ENCODE measurements at places on chromosomes 7 and 10.

- no peak for DNase-seq
Observed at GRCh38 chr7:131873581-131873980, 317.2 kb upstream of the PODXL start.

- no peak for DNase-seq
Observed at GRCh38 chr7:30193336-30193943, 58.7 kb downstream of the MTURN start.

DNA sequence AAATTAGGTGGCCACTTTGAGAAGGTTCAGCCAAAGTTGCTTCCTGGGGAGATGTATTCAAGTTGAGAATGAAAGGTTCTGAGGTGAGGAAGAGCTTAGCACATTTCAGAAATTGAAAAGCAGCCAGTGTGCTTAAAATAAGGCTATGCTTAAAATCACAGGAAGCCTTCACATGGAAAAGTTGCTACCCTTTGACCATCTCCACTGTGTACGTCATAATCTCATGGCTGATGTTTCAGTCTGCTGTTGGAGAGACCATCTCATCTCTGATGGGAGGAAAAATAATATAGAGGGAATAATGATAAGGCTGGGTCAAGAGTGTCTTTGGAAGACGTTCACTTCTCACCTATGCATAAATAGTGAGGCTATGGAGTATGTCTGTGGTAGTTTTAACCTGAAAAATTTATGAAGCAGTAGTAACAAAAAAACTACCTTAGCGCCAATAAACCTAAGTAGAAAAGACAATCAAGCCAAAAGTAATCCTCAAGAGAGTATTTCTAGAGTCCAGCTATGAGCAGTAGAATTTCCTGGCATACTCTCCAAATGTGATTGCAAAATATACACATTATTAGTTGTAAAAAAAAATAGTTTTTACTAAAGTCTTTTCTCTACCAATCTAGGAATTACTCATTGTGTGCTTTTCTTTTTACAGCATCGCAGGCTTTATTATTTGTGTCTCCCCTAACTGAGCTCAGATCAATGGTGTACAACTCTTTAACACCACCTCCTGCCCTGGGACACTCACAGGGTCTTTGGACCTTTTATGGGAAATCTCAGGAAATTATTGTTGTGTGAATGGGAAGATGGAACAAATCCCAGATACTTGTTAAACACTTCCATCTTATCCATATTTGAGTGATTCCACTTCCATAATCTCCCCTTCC, 435.2 kb upstream of the LRGUK start:
- DNase-seq, result no peak

- DNase-seq, result no peak
Observed at GRCh38 chr10:61673360-61673759, 10.6 kb downstream of the CABCOCO1 start.

GRCh38 chr10:96118604-96119450, 11.3 kb upstream of the ZNF518A start:
- no peak for DNase-seq

DNA sequence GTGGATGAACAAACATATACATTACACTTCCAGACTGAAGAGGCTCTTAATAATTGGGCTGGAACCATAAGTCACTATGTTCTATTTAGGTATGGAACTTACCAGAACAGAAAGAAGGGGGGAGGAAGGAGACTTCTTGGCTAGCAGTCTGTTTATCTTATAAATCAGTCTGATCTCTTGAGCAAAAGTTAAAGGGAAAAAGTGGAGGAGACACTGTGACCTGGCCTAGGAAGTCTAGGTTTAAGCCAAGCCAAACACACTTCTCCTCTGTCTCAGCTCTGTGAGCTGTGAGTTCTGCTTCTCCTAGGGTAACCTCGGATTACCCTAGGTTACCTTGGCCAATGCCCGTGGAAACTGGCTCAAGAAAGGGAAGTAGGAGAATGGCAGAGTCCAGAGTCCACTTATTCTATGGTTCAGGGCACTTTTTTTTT, 95.2 kb downstream of the PFKFB3 start:
- DNase-seq, result no peak

GRCh38 chr7:98460902-98461301, 60.0 kb upstream of the BAIAP2L1 start:
- no peak for DNase-seq

GRCh38 chr10:131625041-131625440, 275.8 kb upstream of the PPP2R2D start:
- no peak for DNase-seq

GRCh38 chr7:65239707-65240352, 133.8 kb upstream of the ZNF92 start:
- DNase-seq, result no peak

DNA sequence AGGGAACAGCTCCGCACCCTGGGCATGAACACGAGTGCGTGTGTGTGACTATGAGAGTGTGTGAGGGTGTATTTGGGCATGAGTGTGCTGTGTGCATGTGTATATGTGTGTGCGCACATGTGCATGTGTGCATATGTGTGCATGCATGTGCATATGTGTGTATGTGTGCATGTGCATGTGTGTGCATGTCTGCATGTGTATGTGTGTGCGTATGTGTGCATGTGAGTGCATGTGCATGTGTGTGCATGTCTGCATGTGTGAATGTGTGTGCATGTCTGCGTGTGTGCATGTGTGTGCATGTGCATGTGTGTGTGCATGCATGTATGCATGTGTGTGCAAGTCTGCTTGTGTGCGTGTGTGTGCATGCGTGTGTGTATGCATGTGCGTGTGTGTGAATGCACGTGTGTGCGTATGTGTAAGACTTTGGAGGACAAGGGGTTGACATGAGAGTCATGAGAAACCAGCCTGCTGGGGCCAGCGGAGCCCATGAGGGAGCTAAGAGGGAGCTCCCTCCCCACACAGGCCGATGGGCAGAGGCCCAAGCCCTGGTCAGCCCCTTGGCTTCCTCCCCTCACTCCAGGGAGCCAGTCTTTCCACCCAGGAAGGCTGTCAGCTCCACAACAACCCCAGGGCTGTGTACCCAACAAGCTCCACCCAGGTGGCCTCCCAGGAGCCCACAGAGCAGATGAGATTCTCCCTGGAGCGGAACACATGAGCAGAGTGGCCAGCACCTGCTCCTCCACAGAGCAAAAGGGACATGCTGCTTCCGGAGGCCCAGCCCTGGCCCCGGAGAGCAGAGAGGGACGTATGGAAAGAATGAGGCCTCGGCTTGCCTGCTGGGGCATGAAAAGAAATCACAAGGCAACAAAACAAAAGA, 142.5 kb upstream of the PPP2R2D start:
- no peak for DNase-seq

DNA sequence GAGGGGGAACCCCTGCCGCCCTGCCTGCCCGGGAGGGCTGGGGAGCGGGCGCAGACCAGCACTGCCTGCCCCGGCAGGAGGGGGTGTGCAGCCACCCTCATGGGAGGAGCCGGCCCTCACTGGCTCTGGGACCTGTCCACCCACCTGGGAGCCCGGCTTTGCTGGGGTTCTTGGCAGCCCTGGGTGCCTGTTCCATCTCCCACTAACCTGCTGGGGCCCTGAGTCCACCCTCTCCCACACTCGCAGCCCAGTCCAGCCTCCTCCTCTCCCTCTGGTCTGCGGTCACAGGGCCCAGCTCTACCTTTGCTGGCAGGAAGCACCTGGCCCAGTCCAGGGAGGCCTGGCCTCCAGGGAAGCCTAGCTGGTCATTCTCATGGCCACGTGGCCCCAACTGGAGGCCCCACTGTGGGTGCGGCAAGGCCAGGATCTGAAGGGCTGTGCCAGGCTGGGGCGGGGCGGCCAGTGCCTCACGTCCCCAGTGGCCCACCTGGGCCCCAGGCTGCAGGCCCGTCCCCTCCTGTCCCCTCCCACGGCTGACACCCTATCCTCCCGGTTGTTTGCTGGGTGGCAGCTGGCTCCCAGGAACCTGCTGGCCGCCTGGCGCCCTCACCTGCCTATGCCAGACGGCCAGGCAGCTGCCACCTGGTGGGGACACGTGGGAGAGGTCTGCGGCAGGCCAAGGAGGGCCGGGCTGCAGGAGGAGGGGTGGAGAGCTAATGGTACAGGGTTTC, at the start of gene TMEM184A:
Gene TMEM184A, minus strand, starts transcription at position 393 of the 731 bp plus-strand sequence. CDS start 721 bp downstream, outside the sequence.
- no peak for DNase-seq

DNA sequence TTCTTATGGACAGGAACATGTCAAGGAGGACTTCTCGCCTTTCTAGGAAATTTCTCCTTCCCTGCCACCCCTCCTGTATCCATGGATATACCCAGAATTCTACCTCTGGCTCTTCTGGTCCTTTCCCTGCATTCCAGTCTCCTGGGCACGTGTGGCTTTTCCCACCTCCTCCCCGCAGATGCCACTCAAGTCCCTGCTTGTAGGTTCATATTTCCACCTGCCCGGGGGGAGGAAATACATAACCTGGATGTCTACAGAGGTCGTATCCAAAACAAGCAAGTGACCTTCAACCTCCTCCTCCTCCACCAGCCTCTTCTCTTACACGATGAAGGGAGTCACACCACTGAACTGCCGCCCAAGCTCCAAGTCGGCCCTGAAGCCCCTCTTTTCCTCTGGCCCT, 20.7 kb downstream of the FGFR2 start:
- DNase-seq, result no peak

DNA sequence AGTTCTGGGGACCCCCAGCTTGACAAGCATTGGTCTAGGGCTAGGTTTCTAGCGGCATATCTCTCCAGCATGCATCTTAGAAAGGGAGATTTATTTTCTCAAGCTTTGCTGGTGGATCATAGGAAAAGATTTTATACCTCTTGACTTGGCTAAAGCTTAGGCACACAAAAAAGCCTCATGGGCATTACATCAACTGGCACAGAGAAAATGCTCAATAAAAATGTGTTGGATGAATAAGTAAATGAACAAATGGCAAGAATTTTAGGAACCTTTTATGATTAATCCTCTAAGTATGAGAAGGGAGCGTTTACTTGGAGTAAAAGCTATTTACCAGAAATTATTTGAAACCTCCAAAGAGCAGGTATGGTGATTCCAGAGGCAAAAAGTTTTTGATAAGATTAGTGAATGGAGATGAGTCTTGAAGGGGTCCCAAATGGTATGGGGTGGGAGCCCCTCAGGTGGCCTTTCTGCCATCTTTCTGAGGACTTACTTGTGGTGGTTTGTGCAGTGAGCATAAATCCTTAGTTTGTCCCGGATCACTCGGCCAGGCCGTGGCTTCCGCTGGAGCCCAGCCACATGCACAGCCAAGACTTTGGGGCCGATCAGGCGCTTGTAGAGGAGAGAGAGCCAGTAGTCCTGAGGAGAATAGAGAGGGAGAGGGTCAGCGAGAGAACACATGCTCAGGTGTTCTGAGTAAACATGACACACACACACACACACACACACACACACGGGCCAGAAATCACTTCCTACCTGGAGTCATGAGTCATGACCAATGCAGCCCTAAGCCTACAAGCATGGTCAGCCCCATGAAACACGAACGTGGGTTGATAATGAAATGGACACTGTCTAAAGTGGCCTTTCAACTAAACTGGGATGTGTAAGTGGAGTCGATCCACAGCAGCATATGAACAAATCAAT, 43.1 kb upstream of the HPS1 start:
- no peak for DNase-seq

Data from stimulated activated CD8-positive, alpha-beta memory T cell treated with anti-CD3 and anti-CD28 coated beads, Interleukin-15, amount 100 ng/mL, for 24 hours (primary cell).